ENCODE measurements at places on chromosomes 13 and 19.

DNA sequence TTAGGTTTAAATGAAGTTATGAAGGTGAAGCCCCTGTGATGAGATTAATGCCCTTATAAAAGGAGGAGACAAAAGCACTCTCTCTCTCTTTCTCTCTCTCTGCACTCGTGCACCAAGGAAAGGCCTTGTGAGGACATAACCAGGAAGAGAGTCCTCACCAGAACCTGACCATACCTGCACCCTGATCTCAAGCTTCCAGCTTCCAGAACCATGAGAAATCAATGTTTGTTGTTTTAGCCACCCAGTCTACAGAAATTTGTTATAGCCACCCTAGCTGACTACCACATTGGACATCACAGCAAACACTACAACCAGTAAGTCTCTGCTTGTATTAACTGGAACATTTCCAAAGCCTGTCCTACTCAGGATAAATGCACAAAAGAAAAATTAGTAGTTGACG lies 34.7 kb upstream of the WDFY2 start:
- DNase-seq: no peak

- DNase-seq: no peak
Observed at GRCh38 chr13:113327766-113328471, 30.9 kb downstream of the LAMP1 start.

- no peak for DNase-seq
Observed at GRCh38 chr19:1468821-1469254, 10.2 kb downstream of the C19orf25 start.

DNA sequence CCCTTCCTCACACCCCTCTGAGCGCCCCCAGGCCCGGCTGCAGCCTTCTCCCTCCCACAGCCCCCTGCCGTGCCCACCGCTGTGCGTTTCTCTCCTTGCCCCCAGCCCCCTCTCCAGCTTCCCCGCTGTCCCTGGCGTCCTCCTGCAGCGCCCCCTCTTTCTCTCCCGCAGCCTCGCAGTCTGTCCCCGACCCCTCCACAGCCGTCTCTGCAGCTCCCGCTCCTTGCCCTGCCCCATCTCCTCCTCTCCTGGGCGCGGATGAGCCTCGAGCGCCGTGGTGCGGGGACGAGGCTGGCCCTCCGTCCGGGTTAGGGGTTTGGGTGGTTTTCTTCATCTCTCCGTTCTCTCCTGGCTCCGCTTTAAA lies 1.1 kb downstream of the KMT5C start:
- DNase-seq: no peak

DNA sequence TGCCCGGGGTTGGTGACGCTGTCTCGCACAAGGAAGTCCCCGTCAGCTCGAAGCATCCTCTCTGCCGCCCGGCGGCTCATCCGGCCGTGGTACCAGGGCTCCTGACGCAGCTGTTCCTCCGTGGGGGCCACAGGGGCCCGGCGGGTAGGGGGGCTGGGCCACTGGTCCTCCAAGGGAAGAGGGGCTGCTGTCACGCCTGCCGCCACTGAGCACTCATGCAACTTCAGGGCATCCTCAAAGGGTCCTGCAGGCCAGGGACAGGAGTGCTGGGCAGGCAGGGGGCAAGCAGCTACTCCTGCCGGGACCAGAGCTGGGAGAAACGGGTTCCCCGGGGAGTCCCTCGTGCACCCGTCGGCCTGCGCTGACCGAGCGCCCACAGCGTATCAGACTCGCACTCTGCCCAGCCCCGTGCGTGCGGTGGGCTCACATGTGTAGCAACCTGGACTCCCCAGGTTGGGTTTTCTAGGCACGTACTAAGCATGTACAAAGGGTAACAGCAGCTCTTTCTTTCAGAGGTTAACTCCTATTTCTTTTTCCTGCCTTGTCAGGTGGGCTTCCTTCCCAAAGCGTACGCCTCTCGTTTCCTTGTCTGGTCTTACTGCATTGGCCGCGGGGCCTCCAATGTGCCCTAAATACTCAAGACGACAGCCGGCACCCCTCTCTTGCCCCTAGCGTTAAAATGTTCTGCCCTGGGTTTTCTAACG lies 13.4 kb upstream of the C2CD4C start:
- DNase-seq: no peak

DNA sequence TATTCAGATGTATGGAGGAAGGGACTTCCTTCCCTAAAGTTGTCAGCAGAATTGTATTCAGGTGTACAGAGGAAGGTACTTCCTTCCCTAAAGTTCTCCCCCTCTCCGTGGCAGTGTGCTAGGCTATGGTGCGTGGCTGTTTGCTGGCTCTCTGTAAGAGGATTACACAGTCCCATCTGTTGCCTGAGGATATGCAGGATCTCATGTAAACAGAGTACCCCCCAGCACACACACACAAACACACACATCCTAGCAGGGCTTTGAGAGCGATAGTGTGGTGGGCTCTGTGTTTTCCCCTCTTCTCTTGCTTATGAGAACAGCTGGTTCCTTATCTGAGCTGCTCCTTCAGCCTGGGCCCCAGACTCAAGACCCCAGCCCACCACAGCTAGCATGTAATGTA lies 10.3 kb downstream of the NEK5 start:
- no peak for DNase-seq

GRCh38 chr13:49353908-49354307 lies 90.0 kb downstream of the CAB39L start:
- DNase-seq: no peak

GRCh38 chr13:22114630-22115311 lies 443.9 kb downstream of the FGF9 start:
- DNase-seq: no peak

- no peak for DNase-seq
Observed at GRCh38 chr13:110387451-110388107, 80.5 kb downstream of the COL4A2 start.
